Fibroblast of skin of scalp (primary cell): ENCODE measurements at places on chromosomes 4 and X.

GRCh38 chrX:120568035-120568434 is 7.3 kb upstream of the CUL4B start:
- no peak for DNase-seq

DNA sequence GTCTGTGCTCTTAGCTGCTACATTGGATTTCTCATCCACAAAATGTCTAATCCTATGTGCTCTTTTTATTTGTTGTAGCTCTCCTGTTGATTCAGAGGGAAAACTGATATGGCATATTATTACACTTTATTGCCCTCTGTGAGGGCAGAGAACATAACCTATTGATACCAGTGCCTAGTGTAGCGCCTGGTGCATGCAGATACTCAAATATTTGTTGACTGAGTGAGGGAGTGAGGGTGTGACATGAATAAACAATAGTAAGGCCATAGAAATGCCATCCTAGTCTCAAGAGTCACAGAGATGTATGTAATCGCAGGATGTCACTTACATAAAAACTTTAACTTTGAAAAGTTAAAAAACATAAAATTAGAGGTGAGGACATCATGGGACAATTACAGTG is 159.1 kb downstream of the SHROOM3 start:
- DNase-seq, result no peak

GRCh38 chrX:55149242-55149641 is 60.4 kb downstream of the PAGE2 start:
- DNase-seq, result no peak

DNA sequence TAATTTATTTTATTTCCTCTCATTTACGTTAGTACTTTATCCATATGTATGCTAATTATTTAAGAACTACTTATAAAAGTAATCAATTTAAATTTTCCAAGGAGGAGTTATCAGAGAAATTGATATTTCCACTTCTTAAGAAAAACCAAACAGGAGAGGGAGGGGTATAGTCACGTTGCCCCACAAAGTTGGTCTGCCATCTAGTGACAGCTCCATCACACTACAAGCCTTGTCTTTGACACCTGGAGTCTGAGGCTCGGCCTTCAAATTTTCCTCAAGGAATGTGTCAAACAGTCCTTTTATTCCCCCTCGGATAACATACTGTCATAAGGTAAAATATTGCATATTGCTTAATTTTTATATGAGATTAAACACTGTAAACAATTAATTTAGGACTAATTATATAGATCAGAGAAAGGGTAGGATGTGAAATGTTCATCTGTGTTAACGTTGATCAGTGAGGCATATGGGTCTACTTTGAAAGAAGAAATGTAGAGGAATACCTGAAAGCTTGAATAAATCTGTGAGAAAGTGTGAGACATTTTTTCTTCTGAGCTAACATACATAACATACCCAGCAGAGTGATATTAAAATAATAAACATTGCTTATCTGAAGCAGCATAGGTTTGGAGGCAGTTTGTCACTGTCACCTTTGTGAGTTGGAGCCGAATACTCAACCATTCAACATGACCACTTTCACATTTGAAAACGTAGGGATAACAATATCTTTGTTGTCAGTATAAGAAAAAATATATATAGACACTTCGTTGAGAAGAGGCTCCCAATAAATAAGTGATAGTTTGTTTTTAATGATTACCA is 114.4 kb downstream of the GLRA3 start:
- DNase-seq, result peak; percentile 36

DNA sequence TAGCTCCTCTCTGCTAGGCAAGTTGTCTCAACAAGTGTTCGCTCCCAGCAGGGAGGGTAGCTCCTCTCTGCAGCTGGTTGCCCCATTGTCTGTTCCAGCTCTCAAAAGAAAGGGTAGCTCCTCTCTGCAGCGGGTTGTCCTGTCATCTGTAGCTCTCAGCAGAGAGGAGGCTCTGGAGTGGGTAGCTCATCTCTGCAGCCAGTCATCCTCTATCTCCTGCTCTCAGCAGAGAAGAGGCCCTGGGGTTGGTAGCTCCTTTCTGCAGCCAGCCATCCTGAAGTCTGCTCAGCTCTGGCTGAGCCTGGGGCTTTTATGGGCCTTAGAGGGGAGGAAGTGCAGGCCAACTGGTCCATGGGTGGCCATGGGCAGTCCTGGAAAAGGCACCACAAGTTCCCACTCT is 342.7 kb downstream of the PTTG2 start:
- no peak for DNase-seq

GRCh38 chr4:31275906-31276305 is 555.7 kb downstream of the PCDH7 start:
- no peak for DNase-seq

DNA sequence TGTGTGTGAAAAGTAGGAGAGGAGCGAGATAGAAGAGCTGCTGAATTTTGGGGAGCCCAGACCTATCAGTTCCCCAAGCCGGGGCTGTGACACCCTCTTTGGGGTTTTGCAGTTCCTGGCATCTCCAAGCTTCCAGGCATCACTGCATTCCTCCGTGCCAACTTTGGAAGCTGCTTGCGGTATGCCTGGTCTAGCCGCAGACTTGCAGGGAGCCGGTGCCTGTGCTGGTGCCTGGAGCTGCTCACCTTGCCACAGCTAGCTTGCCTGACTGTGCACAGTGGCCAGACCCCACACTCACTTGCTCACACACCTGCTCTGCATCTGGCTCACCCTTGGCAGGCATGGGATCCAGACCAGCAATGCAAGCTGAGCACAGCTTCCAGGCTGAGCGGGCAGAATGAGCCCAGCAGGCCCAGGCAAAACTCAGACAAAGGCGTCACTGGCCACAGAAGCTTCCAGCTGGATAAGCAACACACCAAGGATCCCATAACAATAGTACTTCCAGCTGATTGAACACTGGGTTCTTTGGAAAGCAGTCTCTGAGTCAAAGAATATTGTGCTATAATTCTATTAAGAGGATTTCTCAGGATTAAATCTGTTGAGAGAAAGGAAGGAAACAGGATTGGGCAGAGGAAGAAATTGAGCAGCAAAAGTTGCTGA is 390.9 kb downstream of the TEX13C start:
- no peak for DNase-seq

DNA sequence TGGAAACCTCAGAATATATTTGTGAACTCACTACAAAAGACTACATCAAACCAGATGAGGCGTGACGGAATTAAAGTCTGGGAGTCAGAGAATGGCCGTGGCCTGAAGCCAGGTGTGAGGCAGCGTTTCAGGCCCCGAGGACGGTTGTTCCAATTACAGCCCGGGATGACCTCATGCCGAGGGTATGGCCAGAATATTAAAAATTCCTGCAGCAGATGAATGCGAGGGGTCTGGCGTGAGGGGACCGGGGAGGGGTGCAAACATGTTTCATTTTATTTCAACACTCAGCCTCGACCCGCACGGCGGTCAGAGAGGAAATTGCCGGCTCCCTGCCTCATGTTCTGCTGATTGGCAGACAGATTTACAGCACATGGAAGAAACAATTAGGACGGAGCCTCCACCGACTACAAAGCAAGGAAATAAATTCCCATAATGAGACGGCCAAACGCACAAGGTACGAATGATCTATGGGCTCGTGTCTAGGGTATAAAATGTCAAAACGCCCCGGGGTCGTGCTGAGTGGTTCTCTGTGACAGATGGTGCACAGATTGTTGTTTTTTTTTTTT is 289.7 kb downstream of the SHOX start:
- peak; percentile 74 for DNase-seq

DNA sequence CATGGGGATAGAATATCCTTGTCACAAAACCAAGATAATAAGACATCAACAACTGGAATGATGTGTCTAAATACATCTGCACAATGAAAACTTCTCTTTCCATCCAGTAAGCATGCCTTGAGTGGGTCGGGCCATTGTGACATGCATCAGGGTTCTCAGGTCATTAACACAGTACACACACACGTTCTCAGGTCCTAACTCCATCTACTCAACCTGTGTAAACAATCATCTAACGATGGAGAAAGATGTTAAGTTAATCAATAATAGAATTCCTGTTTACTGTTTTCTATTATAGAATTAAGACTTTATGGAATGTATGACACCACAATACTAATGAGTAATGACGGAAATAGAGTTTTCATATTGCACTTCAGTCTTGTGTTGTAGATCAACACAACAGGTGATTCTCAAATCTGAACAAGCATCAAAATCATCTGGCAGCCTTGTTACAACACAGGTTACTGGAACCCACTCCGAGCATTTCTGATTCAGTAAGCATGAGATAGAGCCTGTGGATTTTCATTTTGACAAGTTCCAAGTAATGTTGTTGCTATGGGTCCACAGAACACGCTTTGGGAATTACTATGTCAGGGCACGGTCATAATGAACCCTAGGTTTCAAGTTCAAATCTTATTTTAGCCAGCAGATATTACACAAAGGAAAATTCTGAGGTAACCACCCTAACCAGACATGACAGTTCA is 315.8 kb upstream of the TEX13C start:
- DNase-seq, result no peak

- DNase-seq, result no peak
These were observed 214.2 kb upstream of the PCDH10 start for GRCh38 chr4:132934911-132935310.

DNA sequence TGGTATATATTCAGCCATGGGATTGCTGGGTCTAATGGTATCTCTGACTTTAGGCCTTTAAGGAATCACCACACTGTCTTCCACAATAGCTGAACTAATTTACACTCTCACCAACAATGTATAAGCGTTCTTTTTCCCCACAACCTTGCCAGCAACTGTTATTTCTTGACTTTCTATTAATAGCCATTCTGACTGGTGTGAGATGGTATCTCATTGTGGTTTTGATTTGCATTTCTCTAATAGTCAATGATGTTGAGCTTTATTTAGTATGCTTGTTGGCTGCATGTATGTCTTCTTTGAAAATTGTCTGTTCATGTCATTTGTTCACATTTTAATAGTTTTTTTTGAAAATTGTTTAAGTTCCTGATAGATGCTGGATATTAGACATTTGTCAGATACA is 235.2 kb downstream of the HEPH start:
- no peak for DNase-seq

DNA sequence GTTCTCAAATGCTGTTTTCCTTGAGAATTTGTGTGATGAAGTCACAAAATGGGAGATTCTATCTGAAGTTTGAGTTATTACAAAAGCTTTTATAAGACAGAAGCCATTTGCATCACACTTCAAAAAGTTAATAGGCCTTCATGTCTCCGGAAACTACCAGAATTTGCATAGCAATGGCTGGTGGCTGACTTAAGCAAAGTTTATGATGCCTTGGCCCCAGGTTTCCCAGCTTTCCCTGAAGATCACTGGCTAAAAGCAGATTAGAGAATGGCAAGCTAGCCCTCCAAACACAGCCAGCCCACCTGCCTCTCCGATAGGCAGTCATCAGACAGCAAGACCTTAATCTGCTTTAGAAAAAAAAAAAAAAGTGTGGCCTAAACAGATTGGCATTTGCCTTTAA is 197.8 kb downstream of the HS3ST1 start:
- no peak for DNase-seq

- no peak for DNase-seq
These were observed 13.4 kb downstream of the CTBP1 start for GRCh38 chr4:1235381-1236102.
